ENCODE measurements at places on chromosomes 12 and 14.

GRCh38 chr12:18250313-18250916 lies 10.9 kb upstream of the PIK3C2G start:
- DNase-seq = no peak

- no peak for DNase-seq
Observed at GRCh38 chr12:51823875-51824565, 24.5 kb downstream of the FIGNL2 start.

DNA sequence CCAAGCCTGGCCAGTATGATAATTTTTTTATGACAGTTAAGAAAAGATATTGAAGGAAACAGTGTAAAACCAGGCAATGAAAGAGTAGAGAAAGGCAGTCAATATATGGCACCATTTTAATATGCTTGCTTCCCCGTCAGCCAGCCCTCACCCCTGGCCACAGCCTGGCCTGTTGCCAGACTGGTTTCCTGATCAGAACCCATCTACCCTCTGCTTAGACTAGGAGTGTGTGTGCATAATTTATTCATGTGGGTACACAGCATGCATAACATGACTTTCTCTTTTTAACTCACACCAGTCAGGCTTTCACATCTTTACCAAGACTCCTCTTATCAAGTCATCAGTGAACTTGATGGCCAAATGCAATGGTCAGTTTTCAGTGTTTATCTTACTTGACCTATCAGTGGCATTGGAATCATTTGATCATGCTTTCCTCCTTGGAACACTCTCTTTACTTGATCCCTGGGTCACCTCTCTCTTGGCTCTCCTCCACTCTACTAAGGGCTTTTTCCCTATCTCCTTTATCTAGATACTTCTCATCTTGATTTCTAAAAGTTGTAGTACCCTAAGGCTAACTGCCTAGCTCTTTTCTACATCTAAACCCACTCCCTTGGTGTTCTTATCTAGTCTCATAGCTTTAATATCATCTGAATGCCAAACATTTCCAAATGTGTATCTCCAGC lies 10.0 kb upstream of the GPR19 start:
- DNase-seq = no peak

DNA sequence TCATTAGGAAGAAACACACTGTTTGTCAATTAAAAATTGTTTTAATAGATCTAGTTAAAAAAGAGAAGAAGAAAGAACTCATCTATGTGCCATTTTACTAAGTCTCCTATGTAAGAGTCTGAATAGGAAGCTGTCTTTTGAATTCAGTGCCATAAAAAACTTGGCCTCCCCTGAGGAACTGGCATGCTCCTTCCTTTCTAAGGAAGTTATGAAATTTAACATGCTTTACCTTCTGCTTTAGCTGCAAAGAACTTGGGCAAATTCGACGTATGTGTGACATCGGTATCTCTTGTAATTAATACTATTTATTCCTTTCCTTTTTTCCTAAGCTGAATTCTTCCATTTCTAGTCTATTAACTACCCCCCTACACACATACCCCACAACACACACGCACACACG lies 12.5 kb downstream of the TM7SF3 start:
- DNase-seq = no peak

DNA sequence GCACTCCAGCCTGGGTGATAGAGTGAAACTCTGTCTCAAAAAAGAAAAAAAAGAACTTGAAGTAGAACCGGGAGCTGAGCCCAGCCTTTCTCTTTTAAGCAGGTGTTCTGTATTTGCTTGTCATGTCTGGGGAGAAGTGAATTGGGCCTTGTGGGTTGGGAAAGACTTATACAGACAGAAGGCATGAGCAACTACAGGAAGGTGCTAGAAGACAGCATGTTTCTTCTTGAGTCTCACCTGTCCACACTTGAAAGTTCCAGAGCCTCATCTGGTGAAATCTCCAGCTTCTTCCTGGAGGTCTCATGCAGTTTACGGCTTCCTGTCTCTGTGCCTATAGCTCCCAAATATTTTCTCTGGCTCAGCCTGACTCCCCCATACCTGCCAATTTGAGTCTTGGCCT lies 2.5 kb downstream of the PGAM5 start:
- no peak for DNase-seq

DNA sequence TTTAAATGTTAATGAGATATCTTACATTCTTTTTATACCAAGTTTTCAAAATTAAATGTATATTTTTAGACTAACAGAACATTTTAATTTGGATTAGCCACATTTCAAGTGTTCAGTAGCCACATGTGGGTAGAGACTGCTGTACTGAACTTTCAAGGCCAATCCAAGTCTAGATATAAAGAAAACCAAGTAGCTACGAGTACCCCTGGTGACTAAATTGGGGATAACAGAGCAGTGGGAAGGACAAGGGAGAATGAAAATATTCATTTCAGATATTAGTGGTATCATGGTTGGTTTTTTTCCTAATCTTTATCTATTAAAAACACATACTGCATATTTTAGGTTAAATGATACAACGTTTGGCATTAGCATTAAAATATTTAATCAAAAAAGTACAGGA lies 69.4 kb upstream of the RHOJ start:
- DNase-seq = no peak

GRCh38 chr14:96233661-96234060 lies 22.3 kb upstream of the BDKRB1 start:
- no peak for DNase-seq

DNA sequence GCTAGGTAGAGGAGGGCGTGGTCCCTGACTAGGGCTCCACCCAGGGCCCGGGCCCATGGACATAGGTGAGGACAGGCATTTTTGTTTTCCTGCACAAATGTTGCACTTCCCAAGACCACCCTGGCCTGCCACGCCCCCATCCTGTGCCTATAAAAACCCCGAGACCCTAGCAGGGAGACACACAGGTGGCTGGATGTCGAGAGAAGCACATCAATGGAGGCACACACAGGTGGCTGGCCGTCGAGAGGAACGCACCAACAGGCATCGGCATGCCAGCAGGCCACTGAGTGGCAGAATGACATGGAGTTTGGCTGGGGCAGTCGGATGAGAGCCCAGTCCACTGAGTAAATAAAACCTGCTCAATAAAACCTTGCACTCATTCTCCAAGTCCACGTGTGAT lies 157.9 kb upstream of the ABCD2 start:
- DNase-seq = no peak

GRCh38 chr12:2785017-2785416 lies 9.8 kb upstream of the FKBP4 start:
- no peak for DNase-seq

- peak; percentile 32 for DNase-seq
Observed at GRCh38 chr14:50531595-50532501, 521 bp downstream of the MAP4K5 start.

DNA sequence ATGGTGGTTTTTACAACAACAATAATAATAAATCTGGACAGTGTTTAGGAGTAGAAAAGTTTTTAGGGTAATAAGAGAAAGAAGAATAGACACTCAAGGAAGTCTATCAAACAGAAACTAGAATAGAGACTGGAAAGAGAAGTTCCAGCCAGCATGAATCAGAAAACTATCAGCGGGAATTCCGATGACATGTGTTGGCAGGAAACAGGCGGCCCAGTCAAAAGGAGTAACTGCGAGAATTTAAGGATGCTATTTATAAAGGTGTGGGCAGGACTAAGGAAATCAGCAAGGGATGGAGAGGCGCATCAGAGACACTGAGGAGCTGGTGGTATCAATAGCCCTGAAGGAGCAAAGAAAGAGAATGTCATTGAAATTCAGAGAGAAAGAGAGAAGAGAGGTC lies 89.9 kb downstream of the TBX5 start:
- no peak for DNase-seq

GRCh38 chr12:65093606-65094005 lies 27.5 kb downstream of the WIF1 start:
- no peak for DNase-seq

- no peak for DNase-seq
Observed at GRCh38 chr12:119885549-119885948, 8.4 kb upstream of the CIT start.

- no peak for DNase-seq
Observed at GRCh38 chr12:12181511-12181910, 85.3 kb downstream of the LRP6 start.

- DNase-seq = no peak
Observed at GRCh38 chr12:40325349-40325960, 100.7 kb downstream of the LRRK2 start.

GRCh38 chr12:704516-705242 lies 41.4 kb upstream of the NINJ2 start:
- DNase-seq = no peak

GRCh38 chr14:22510527-22511110 lies 78.4 kb downstream of the DAD1 start:
- no peak for DNase-seq

GRCh38 chr14:94310248-94310647 lies 12.9 kb downstream of the SERPINA6 start:
- DNase-seq = no peak

DNA sequence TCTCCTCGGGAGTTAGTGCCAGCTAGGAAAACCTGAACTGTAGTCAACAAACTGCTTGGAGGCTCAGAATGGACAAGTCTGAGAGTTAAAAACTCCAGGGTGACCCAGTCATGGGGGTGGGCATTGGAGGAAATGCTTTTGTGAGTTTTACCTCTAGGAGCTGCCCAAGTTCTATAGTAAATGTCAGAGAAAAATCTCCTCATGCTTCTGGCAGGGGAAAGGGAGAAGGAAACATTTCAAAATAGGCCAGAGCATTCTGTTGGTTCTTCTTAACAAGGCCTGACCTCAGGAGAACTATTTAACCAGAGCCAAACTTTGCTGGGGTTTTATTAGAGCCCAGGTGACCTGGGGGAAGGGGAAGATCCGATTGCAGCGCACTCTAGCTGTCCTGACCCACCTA lies 12.3 kb downstream of the NINJ2 start:
- DNase-seq = no peak

- no peak for DNase-seq
Observed at GRCh38 chr12:28874758-28875157, 274.3 kb upstream of the FAR2 start.

DNA sequence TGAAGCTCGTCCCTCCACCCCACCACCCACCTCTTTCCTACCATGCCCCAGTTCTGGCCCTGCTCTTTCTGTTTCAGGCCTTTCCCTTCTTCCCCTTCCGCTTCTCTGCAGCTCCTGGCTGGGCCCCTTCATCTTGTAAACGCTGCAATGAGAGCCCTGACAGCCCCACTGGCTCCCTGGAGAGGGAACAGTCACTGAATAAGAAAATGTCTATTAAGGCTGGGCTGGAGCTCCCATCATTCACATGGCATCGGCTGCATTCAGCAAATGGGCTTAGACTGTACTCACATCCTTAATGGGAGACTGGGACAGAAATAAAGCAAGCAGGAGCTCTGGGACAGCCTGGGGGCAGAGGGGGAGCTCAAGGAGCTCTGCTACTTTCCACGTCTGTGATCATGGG lies 45.2 kb upstream of the TUNAR start:
- DNase-seq = no peak

- peak; percentile 91 for DNase-seq
Observed at GRCh38 chr12:57590864-57591781, at the start of gene PIP4K2C. TSS of gene PIP4K2C (plus strand) at chr12:57591192. CDS start at chr12:57591290, 98 bp downstream.

- peak; percentile 18 for DNase-seq
Observed at GRCh38 chr14:100102156-100102785, 37.0 kb downstream of the EVL start.

GRCh38 chr14:77068517-77069200 lies 29.4 kb upstream of the CIPC start:
- no peak for DNase-seq

DNA sequence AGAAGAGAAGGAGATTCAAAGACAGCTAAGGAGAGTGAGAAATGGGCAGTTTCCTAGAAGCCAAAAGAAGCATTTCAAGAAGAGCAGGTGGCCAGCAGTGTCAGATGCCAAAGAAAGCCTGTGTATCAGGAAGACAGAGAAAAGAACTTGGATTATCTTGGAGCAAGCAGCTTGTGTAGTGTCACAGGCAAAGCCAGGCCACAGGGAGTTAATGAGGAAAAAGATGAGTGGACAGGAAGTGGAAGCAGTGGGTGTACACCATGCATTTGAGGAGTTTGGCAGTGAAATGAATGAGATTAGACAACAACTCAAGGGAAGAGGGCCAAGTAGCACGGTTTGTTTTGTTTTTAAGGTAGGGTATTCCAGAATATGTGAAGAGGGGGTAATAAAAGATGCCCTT lies 5.6 kb upstream of the MYH7 start:
- DNase-seq = no peak

DNA sequence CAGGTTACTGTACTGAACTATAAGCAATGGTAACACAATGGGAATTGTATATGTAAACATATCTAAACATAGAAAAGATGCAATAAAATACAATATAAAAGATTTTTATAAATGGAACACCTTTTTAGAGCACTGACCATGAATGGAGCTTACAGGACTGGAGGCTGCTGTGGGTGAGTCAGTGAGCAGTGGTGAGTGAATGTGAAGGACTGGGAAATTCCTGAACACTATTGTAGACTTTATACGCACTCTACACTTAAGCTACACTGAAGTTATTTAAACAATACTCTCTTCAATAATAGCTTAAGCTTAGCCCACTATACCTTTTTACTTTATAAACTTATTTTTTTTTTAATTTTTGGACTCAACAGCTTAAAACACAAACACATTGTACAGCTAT lies 313.5 kb downstream of the KCNC2 start:
- DNase-seq = no peak

- DNase-seq = no peak
Observed at GRCh38 chr12:95975491-95975890, 20.7 kb downstream of the HAL start.

- no peak for DNase-seq
Observed at GRCh38 chr12:122148657-122149056, 25.4 kb downstream of the IL31 start.

DNA sequence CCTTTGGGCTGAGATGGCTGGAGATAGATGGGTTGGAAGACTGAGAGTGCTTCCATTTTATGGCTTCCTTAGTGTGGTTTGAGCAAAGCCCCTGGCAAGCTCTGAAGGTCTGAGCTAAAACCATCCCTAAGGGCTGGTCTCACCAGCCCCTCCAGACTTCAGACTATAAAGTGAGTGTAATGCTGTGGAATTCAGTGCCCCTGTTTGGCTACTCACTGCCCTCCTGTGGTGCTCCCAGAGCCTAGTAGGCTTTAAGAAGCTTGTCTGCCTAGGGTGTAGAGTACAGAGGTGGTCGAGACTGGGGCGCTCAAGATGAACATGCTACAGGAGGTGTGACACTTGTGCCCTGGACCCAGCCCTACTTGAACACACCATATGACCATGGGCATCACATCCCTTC lies 246.7 kb upstream of the FKBP4 start:
- DNase-seq = no peak

- DNase-seq = no peak
Observed at GRCh38 chr12:5377997-5378592, 53.8 kb upstream of the NTF3 start.
